Mucosa of gallbladder (tissue), 1 donor: ENCODE measurements at places on chromosomes 2 and 18. TPM values are rescaled to one million over a fixed set of nuclear protein-coding genes. Genes with fewer than 3 reads are reported as not detected.

The SCYGR3 gene
- total RNA-seq: not detected

The CXCR4 gene
- 61.1 TPM for total RNA-seq

The POTEI gene
- 0.03 TPM for total RNA-seq

The PLEKHA3 gene
- total RNA-seq: 37.4 TPM

The STAT4 gene
- 4.8 TPM for total RNA-seq

The NBEAL1 gene
- total RNA-seq: 56.3 TPM

The WDR54 gene
- total RNA-seq: 38.1 TPM

The IL1A gene
- total RNA-seq: 0.66 TPM

The TNFRSF11A gene
- 38.9 TPM for total RNA-seq

The MEIS1 gene
- 61.8 TPM for total RNA-seq
